ENCODE measurements at places on chromosomes 7 and 10.

DNA sequence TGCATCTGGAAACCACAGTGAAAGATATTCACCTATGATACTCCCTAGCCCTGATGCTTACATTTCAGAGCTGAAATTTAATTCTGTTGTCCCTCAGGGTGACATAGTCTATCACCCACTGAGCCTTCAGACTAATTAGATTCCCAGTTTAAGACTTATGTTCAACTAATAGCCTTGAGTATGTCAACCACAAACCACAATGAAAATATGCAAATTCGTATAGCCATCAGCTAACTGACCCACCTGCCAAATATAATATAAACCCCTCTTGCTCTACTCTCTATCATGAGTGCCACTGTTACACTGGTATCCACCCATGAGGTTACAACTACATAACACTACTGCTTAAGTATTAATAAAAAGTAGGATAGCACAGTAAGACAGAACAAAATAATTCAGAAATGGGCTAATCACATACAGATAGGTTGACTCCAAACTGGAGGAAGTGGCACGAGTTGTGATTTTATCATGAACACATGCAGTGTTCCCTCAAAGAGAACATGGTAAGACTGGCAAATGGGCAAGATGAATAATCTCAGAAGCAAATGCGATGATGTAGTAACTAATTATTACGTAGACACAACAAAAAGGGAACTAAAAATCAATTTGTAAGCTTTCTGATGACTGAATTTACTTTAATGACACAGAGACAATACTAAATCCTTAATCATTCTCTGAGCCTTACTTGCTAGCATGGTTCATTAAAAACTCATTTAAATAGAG is 290.6 kb downstream of the PARD3 start:
- no peak for DNase-seq

DNA sequence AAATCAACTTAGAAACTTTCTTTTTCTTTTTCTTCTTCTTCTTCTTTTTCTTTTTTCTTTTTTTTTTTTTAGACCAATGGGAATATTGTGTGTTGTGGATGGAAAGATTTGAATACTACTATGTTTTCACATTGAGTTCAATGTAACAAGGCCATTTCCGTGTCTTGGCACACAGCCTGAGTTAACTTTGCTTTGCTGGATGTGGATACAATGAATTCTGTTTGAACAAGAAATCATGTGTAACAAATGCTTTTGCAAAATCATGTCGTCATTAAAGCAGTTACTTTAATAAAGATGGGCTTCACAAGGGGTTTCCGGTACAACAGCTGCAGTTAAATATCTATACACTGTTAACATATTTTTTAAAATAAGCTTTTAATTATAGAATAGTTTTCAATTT is 13.5 kb upstream of the ENTPD1 start:
- peak; percentile 31 for DNase-seq

DNA sequence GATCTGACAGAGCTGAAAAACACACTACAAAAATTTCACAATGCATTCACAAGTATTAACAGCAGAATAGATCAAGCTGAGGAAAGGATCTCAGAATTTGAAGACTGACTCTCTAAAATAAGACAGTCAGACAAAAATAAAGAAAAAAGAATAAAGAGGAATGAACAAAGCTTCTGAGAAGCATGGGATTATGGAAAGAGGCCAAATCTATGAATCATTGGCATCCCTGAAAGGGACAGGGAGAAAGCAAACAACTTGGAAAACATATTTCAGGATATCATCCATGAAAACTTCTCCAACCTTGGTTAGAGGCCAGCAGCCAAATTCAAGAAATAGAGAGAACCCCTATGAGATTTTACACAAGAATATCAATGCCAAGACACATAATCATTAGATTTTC is 804.8 kb upstream of the IGFBP3 start:
- DNase-seq, result no peak

DNA sequence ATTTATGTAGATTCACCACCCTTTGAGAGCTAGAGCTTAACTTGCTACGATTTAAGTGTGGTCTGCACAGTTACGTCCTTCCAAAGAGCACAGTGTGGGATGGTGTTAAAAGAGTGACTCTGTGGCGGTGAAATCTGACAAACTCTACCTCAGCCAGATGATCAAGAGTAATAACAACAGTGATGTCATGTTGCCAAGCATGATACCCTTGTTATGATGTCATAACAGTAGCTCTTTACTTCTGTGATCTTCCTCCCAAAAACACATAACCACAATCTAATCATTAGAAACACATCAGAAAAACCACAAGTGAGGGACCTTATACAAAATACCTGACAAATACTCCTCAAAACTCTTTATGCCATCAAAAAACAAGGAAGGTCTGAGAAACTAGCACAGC is 649.3 kb downstream of the POM121L12 start:
- DNase-seq, result no peak

DNA sequence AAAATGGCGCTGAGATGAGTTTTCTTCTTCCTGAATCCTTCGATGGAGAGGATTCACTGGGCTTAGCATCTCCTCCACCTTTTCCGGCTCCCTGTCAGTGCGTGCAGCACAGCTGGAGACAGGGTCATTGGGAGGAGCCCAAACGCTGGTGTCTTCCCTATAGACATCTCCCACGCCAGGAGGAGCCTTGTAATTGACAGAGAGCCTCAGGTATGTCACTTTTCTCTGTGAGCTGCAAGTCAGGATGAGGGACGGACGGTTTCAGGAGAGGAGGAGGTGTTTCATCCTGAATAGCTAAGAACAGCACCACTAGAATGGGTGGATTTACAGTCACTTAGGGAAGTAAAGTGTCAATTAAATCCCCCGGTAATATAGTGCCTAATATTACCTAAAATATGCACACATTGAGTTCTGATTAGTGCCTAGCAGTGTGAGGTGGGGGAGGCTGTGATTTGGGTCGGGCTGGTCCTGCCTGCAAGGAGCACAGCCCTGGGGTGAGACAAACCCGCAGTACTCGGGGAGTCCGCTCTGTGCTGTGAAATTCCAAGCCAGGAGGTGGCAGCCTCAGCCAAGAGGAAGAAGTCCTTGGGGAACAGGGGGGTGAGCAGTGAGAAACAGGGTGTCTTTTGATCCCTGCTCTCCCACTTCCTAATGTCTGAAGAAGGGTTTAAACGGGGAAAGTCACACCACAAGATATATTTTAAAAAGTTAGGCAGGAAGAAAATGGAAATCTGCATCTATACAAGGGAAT is 28.2 kb downstream of the IL15RA start:
- DNase-seq, result no peak

DNA sequence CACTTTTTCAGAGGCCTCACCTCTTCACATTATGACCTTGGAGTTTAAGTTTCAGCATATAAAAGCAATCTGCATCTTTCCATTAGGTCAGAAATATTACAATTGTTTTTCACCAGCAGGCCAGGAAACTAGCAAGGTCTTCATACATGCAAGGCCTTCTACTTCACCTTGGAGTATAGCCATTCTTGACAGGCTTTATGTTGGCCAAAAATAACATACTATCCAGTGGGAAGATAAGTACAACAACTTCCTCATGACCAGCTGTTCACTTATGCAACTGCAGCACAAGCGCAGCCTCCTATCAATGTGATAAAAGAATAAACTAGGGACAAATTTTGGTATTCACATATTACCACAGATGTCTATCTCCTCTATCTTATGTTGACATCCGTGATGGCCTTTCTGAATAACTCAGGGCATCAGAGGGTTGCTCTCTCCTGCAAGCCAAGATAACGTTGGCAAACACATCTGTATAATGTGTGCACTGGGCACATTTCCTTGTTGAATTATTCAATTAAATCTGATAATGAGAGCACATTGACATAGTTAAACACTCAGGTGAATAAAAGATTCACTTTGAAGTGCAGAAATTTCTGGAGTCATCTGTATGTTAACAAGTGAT is 239.8 kb downstream of the FZD1 start:
- peak; percentile 20 for DNase-seq

DNA sequence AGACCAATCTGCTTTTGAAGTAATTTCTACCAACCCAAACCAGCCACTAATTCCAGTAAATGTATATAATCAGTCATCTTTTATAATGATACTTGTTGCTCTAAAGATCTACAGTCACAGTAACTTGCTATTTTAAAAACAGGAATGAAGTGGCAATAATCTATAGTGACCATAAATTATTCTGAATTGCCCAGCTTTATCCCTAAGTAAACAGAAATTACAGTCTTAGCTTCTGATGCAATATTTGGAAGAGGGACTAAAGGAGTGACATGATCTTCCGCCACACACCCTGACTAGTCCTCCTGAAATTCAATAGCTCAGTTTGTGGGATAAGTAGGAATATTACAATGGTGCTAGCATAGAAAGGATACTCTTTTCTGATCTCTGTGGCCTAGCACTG is 96.1 kb downstream of the ATE1 start:
- no peak for DNase-seq

DNA sequence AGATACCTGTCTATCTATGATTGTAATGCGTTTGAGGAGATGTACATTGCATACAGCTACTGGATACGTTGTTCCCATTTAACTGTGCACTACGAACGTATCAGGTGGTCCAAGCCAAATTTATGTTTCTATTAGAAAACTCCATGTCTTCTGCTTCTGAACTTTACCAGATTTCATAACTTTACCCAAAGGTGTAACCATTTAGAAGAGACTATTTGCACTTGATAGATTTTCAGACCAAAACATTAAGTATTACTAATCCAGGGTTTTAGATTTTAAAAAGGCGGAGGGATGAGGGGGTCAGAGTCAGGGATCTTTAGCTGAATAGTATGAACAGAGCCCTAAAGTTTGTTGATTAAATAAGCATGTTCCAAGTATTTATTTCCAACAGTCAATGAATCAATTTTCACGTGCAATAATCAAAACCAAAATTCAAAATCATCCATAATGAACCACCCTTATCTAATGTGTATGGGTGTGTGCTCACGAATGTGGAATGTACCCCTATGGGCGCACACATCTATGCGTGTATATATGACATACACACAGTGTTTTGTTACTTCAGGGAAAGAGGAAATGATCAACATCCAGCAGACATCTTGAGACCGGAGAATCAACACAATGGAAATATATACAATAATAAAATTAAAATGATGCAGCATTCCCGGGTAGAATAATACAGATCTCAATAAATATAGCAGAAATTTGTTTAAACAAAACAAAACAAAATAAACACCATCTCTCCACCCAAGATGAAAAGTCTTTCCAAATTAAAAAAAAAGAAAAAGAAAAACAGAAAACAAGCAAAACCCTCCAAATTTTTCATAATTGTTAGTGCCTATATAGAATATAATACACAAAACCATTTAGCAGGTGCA is 3.4 kb downstream of the FEZF1 start:
- DNase-seq, result no peak

DNA sequence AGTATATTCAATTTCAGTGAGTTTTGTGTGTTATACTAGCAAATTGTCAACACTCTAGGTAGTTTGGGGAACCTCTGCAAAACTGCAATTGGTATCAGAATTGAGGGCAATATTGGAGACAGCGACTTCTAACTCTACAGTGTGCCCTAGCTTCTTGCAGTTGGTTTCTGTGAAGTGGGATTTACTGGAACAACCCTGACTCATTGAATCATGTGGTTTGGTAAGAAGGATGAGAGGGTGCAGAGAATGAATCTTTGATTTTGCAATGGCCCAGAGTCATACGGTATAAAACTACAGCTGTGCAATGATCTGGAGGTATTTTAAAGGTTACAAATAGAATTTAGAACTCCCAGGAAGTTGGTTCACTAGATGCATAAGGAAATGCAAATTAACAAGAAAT is 129.1 kb upstream of the PPP1R3A start:
- DNase-seq, result peak; percentile 71

DNA sequence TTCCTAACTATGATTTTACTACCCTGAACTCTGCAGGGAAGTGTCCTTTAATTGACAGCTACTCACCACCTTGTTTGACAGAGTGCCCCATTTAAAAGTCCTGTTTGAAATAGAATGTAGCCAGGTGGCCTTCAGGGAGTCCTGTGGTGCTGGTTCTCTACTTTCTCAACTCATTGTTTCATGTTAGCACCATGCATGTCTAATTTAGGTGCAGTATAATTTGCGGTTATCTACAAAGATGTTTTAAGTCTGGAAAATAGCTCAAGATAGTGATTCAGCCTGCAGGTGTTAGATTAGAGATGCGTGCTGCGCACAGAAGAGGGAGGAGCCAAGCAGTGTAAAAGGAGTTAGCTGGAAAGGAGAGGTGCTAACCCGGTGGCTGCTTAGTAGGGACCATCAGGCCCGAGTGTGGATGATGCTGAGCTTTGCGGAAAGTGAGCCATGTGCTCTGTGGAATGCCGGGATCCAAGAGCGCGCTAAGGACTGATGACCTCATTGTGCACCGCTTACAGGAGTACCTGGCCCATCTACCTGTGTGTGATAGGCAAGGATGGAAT is 1.2 kb downstream of the CCM2 start:
- no peak for DNase-seq

DNA sequence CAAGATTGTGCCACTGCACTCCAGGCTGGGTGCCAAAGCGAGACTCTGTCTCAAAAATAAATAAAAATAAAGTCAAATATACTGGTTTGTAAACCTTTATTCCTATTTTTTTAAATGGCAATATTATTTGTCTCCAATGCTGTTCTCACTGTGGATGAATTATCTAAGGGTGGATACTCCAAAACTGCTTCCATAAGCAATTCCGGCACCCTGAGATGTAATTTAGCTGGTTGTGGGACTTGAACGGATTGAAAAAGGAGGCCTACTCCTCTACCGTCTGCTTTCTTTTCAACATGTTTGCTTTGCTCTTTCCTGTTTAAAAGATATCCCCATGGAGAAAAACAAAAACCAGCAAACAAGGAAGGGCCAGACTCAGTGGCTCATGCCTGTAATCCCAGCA is 54.4 kb downstream of the SLC35B4 start:
- DNase-seq, result no peak
